ENCODE measurements at places on chromosomes 16 and 17.

DNA sequence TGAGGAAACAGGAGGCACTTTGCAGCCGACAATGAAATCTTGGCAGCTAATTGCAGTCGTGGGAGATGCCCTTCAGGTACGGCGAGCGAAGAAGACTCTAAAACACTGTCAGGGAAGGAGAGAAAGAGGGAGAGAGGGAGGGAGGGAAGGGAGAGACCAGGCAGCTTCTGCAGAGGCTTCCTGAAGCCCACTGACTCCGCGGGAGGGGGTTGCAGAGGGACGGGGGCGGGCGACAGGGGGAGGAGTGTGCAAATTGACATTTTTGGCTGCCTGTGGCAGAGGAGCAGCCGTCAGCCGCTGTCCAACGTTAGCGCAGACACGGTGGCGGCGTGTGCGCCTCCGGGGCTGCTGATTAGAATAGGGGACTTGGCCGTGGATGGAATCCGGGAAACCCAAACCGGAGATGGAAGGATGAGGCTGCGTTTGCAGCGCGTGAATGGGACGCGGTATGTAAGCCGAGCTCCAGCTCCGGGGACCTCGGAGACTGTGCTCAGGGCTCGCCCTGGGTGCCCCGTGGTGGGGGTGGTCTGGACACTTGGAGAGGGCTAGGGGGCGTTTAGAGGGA lies 849.1 kb upstream of the RBFOX1 start:
- no peak for DNase-seq

DNA sequence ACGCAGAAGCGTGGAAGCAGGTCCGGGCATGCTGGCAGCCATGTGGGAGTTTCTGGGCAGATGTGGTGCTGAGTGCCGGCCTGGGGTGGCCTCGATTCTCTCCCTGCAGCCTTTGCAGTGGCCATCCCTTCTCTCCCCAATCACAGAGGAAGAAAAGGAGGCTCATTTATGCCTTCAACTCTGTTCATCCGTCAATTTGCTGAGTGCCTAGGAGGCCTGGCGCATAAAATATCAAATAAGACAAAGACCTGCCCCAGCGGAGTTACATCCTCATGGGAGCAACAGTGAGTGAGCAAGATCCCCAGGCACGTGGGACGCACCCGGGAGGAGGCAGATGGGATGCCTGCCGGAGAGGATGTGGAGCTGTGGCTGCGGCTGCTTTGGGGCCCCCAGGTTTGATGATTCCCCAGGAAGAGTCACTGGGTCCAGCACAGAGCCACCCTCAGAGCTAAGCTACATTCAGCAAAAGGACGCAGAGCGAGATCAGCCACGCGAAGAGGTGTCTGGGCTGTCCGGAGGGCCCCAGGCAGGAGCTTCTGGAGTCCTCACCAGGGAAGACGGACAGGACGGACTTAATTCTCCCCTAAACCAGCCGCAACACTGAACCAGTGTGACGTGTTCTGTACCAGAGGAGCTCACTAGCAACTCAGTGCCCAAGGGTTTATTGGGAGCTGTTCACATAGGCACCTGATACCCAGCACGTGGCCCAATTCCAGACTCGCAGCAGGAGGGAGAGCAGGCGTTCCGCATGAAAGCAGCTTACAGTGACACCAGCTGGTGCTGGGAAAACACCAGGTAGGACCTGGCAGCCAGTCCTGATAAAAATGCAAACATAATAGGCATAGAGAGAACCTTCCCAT lies 11.3 kb downstream of the CA5A start:
- no peak for DNase-seq

GRCh38 chr17:77466140-77466539 lies 325.4 kb downstream of the SEC14L1 start:
- no peak for DNase-seq

- no peak for DNase-seq
Measured at GRCh38 chr16:81620796-81621195, 158.3 kb upstream of the PLCG2 start.

GRCh38 chr17:512926-513325 lies 160.3 kb upstream of the RPH3AL start:
- DNase-seq, result no peak

GRCh38 chr16:2039274-2040031 lies 8.2 kb downstream of the NTHL1 start:
- no peak for DNase-seq

DNA sequence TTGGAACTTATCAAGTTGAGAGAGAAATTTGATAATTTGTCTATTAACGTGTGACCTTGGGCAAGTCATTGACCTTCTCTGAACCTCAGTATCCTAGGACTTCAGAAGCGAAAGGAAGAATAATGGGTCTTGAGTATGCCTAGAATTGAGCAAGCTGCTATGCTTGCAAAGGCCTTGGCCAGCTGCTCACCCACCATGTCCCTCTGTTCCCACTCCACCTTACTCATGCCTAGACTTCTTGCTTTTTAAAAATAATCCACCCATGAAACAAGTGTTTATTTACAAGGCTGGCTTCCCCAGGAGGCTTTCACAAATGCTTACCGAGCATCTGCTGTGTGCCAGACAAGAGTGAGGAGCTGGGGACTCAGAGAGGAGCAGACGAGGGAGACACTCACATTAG lies 590.6 kb downstream of the MAF start:
- no peak for DNase-seq

- DNase-seq, result no peak
Measured at GRCh38 chr16:49986351-49987124, 38.5 kb upstream of the CNEP1R1 start.

DNA sequence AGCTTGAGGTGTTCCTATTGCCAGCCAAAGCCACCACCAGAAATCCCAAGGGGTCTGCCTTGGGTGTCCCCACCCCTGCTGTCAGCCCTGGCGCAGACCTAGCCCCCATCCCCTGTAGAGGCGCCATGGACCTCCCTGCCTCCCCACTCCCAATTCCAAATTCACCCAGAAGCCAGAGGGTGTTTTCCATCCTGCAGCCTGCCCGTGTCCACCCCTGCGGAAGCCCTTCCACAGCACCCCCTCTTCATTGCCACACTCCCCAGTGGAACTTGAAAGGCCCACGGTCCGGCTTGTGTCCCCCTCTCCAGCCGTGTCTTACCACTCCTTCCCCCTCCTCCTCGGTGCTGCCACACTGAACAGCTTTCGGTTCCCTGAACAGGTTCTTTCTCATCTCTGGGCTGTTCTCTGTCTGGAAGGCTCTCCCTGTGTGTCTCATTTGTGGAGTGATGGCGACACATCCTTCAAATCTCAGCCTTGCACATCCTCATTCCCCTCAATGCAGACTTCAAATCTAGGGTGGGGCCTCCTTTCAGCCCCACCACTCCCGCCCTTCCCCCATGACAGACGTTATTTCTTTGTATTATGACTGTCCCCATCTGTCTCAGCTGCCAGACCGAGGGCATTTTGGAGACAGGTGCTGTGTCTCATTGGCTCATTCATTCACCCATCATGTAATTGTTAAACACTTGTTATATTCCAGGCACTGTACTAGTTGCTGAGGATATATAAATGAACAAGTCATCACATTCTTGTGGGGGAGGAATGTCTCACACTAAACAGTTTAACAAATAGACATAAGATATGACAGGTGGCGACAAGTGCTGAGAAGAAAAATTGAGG lies 36.3 kb downstream of the ADGRG5 start:
- DNase-seq, result no peak

DNA sequence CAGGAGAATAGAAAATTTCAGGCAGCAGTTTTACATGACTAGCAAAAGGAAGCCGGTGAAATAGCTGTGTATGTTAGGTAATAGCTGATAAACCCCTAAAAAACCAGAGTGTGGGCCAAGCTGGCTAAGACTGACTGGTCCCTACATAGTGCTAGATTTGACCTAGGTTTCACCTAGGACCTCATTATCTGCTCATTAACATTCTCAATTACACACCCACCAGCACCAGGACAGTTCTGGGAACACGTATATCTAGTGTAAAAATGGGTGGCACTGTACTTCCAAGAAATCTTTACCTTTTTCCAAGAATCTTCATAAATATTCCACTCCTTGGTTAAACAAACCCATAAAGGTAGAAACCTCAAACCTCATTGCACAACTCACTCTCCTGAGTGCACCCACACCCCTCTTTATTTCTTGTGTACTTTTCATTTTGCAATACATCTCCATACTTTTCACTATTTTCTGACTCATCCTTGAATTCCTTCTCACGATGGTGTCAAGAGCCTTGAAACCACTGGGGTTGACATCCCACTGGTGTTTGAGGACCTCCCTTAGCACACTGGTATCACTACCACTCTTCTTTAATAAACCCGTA lies 262.7 kb upstream of the KCNJ16 start:
- no peak for DNase-seq

- no peak for DNase-seq
Measured at GRCh38 chr17:59492091-59492451, 73.3 kb upstream of the DHX40 start.

GRCh38 chr16:366476-366875 lies 3.9 kb downstream of the MRPL28 start:
- DNase-seq, result no peak

GRCh38 chr17:7262192-7262934 lies at the start of gene CLDN7:
TSS of gene CLDN7 (minus strand) at chr17:7262478. CDS start at chr17:7262043, 435 bp downstream.
- no peak for DNase-seq

DNA sequence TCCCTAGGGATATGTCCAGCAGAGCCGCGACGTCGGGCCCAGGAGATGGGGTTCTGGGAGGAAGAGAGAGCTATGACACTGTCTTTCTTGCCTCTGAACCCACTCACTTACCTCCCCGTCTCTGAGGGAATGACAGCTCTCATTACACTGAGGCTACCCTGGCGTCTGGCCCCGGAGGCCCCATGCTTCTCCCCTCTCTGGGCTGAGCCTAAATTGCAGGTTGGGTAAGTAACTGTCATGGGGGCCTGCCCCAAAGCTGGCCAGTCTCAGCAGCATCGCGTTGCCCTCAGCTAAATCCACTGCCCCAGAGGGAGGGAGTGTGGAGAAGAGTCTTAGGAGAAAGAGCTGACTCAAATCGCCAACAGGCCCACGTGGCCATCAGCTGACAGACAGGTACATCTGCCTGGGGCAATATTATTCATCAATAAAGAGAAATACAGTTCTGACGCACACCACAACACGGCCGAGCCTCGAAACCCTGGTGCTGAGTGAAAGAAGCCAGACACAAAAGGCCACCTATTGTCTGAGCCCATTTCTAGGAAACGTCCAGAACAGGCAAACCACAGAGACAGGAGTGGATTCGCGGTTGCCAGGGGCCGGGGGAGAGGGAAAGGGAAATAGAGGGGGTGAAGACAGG lies 156.4 kb downstream of the C16orf95 start:
- no peak for DNase-seq

GRCh38 chr17:75754378-75755204 lies 10.4 kb downstream of the GALK1 start:
- DNase-seq, result no peak

- DNase-seq, result no peak
Measured at GRCh38 chr17:57099165-57099564, 14.1 kb downstream of the AKAP1 start.

GRCh38 chr16:2756288-2757015 lies 4.0 kb downstream of the SRRM2 start:
- no peak for DNase-seq

- no peak for DNase-seq
Measured at GRCh38 chr17:28663723-28664122, 1.7 kb downstream of the SUPT6H start.

Measured in activated CD4-positive, alpha-beta T cell treated with anti-CD3 and anti-CD28 coated beads for 24 hours (primary cell).